ENCODE measurements at places on chromosomes 1 and 21. TPM values are rescaled to one million over a fixed set of nuclear protein-coding genes. Genes with fewer than 3 reads are reported as not detected.

The ANXA9 gene
- not detected for total RNA-seq

The ZSCAN20 gene
- 0.27 TPM for total RNA-seq

DNA sequence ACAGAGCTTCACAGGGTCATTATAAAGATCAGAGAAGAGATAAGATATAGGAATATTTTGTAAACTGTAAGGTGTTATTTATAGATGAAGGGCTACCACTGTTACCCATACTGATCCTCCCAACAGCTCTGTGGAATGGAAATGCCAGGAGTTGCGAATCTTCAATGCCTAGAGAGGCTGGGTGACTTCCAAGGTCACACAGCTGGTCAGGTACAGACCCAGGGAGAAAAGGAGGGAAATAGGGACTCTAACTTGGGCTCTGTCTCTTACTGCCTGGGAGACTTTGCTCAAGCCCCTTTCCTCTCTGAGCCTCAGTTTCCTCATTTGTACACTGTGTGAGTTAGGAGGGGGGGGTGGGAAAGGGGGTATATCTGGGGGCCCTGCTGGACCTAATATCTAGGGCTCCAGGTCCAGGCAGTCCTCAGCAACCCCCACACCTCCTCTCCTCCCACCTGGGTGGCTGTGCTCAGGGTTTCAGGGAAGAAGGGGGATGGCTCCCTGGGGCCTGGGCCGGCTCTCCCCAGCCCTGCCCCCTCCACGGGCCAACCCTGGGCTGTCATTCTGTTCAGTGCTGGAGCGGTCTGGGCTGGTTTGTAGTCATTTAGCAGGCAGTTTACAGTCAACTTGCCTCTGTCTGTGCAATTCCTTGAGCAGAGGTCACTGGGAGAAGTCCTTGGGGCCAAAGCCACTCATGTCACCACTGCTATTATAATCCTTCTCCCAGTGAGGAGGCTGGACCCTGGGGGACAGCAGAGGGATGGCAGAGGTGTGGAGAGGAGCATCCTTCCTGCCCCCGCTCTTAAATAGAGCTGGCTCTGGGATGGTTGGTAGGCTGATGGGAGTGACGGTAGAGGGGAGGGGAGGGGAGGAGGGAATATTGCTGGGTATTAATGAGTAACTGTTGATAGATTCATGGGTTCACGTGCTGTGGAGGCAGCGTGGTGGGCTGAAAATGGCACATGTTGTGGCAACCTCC is 1.7 kb downstream of the BSND start:
- no peak for DNase-seq

- DNase-seq: no peak
Measured at GRCh38 chr1:56477164-56478111, 101.9 kb downstream of the PLPP3 start.

The RAB42 gene
- not detected for total RNA-seq

DNA sequence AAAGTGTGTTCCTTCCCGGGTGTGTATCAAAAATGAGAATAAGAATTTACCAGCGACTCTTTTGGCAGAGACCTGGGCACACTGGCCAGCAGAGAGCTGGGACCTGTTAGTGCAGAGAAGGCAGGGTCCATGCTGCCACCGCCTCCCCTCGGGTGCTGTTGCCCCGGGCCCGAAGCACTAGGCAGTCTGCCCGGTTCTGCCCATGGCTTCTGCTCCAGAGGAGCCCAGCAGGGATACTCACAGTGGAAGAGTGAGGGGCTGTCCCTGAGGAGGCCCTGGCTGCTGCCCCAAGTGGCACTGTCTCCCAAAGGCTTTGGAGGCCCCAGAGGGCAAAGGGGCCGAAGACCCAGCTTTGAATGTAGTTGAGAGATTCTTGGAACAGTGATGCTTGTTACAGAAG is 80.5 kb downstream of the MIS18A start:
- no peak for DNase-seq

- no peak for DNase-seq
Measured at GRCh38 chr1:247419336-247419735, 3.4 kb downstream of the NLRP3 start.

DNA sequence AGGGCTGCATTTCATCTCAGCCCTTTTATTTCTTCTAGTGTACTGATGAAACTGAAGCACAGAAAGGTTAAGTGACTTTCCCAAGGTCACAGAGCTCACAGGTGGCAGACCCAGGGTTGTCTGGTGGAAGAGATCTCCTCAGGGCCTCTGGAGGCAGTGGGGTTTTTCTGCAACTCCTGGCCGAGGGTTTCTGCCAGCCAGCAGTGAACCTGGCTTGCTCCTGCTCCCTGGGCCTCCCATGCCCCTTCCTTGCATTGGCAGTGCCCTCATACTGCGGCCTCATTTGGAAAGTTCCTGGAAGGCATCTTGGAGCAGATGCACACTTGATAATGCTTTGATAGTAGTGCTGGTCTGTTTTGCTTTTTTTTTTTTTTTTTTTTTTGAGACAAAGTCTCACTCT is 7.7 kb downstream of the GALNT2 start:
- no peak for DNase-seq

DNA sequence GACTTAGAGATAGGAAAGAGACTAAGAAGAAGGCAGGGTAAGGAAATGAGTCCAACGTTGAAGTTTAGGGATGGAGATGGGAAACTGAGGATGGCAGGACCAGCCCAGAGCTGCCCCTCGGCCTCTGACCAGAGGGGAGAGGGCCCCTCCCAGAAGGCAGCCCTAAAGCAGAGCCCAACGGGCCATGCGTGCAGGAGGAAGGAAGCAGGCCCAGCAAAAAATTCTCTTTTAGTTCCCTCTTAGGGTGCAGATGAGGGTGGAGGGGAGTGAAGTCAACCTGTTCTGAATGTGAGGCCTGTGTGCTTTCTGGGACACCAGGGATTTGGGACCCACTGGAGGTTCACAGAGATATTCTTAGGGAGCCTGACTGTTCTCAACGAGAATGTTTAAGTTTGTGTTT is 225.4 kb downstream of the RHOU start:
- DNase-seq: no peak

- DNase-seq: no peak
Measured at GRCh38 chr1:58765006-58765405, 18.8 kb downstream of the JUN start.

The FCGR3B gene
- total RNA-seq: not detected

The SFN gene
- 2.0 TPM for total RNA-seq

DNA sequence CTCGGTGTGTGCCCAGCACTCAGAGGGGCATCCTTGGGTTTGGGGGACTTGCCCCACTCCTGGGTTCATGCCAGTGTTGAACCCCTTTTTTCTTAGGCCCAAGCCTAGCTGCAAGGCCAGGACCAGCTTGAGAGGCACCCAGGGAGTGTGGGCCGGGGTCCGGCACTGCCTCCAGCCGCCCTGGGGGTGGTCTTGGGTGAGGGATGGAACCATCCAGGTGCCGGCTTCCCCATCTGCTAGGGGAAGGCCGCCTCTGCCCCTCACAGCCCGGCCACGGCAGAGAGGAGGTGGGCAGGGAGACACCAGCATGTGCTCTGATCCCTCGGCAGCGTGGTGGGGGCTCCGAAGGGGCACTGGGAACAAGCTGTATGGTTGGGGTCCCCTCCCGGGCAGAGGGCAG is 50.2 kb upstream of the ARHGEF16 start:
- DNase-seq: no peak

- DNase-seq: no peak
Measured at GRCh38 chr1:161705537-161705936, 1.5 kb upstream of the FCRLA start.

DNA sequence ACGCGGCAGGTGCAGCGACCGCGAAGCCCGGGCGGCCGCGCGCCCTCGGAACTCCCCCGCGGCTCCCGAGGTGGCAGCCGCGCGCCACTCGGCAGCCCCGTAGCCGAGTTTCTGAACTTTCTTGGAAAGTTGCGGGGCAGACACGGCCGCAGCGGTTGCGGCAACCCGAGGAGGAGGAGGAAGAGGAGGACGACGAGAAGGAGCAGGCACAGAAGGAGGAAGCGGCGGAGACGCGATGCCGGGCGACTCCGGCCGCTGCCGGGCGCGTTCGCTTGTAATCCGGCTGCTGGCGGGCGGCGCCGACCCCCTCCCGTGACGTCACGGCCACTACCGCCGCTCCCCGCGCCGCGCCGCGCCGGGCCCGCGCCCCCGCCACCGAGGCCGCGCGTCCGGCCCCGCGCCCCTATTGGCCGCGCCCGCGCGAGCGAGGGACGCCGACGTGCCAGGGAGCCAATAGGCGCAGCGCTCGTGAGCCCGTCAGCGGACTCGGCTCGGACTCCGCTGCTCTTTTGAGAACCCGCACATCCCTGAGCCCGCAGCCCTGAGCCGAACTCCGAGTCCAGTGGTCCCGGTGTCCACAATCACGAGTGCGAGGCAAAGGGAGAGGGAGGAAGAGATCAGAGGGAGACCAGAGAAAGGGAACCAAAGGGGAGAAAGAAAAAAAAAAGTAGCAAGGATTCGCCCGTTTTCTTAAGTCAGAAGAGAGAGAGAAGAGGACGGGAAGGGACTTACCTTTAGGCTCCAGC is 736 bp upstream of the BARHL2 start:
- DNase-seq: no peak

The NME7 gene
- 7.2 TPM for total RNA-seq

The RHCE gene
- 0.25 TPM for total RNA-seq

The AADACL3 gene
- not detected for total RNA-seq

DNA sequence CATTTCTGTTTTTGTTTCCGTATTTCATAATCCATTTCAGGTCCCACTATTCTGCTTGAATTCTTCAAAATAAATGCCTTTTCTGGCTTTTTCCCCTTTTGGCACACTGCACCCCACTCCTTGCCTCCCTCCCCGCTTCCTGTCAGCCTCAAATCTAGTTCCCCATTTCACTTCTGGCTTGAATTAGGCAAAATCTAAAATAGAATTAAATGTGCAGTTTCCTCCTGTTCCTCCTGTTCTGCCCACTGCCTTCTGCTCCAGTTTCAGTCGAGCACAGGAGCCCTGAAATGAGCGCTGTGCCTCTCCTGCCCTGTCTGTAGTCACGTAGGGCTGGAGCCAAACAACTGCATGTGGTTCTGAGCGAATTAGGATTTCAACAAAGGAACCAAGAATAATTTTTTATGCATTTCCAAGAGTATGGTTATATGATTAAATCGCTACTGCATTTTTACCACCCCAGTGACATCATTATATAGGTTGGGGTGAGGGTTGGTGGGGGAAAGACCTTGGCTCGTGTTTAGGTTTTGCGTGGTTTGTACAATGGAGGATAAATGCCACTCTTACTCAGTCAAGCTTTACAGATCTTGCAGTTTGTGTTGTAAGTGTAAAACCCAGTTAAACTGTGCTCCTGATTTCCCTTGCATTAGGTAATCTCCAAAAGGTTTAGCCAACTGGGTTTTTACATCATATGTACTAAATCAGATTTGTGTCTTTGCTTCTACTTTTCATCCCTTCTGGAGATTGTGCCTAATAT is 114.9 kb downstream of the VPS13D start:
- DNase-seq: peak; percentile 9

GRCh38 chr1:20105856-20106255 is 13.5 kb downstream of the PLA2G2D start:
- no peak for DNase-seq

DNA sequence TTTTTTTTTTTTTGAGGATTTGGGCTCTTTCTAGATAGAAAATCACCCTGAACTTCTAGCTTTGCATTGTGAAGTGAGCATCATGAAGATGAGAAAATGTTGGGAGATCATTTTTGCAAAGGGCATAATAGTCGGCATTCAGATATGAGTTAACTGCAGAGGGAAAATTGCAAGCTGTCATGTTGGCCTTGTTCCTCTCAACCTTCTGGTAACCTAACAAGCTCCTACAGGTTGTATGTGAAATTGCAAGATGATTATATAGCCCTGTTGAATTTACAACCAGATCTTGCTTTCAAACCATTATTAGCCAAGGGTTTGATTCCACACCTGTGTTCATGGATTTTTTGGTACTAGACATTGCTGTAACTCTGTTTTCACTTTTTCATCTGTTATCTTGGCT is 2.2 kb downstream of the ELOA start:
- peak; percentile 54 for DNase-seq

DNA sequence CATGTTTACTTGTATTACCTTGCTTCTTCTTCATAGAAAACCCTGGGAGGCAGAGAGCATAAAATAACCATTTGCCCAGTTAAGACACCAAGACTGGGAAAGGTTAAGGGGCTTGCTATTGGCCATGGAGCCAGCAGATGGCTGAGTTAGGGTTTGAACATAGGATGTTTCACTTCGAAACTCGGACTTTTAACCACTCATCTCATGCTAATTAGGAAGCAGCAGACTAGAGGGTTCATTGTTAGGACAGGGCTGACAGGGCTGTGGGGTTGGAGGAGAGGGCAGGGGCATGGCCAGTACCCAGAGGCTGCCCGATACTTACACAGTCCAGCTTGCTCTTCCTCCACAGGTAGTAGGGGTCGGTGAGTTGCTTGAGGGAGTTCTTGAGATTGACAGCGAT is 17.0 kb downstream of the SLC26A9 start:
- no peak for DNase-seq

- DNase-seq: no peak
Measured at GRCh38 chr1:225842074-225842473, 32.1 kb downstream of the EPHX1 start.

DNA sequence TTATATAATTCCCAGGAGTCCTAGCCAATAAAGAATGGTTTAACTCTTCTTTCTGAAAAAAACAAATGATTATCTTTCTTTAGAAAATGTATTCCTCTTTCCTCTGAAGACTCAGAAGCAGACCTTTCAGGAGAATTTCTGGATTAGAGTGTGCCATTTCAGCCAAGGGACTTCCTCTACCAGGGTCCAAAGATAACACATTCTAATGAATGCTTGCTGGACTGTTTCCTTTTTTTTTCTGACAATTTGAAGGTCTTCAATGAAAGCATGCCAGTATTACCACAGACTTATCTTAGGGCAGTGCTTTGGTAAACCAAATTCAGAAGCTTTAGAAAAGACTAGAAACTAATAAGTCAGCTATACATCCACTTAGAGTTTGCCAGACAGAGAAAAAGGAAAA is 80.5 kb downstream of the RERE start:
- no peak for DNase-seq

GRCh38 chr1:227369102-227369760 is 50.9 kb upstream of the CDC42BPA start:
- DNase-seq: no peak

- no peak for DNase-seq
Measured at GRCh38 chr21:45312296-45312695, 24.6 kb upstream of the POFUT2 start.

The VSIG8 gene
- not detected for total RNA-seq

The GBP2 gene
- total RNA-seq: 87.6 TPM

The SPRR2E gene
- total RNA-seq: not detected

DNA sequence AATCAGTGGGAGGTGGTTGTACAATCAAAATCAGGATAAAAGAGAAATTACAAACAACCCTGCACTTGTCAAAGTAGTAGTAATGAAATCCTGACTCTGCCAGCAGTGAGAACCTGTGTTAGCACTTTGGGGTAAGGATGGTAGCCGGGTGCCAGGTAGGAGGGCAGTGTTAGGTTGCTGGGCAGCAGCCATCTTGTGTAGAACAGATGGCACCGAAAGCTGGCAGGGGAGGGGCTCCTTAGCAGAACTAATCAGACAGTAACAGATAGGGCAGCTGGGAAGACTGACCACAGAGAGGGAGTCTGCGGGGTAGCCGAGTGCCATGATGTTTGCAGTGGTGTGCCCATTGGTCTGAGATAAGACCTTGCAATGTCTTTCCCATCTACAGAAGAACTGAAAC is 137.3 kb downstream of the SDCCAG8 start:
- DNase-seq: no peak

The LCE2B gene
- total RNA-seq: not detected

- DNase-seq: no peak
Measured at GRCh38 chr1:167739752-167740151, 18.0 kb downstream of the MPZL1 start.

- DNase-seq: peak; percentile 6
Measured at GRCh38 chr21:40386294-40386911, 460.6 kb downstream of the DSCAM start.
